ENCODE measurements at places on chromosomes 1 and 21.

DNA sequence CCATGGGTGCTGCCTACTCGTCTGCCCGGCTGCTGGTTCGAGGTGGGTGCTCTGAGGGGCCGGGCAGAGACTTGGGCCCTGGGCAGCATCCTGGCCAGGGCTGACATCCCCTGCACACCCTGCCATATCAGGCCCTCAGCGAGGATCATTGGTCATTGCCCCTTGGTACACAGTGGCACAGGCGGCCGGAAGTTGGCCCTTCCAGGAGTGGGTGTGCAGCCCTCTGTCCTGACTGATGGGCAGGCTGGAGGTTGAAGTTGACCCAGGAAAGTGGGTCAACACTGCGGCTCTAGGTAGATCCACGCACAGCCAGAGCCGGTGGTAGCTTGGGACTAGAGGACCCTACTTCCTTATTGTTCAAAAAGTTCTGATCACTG, 72.9 kb downstream of the TRIM11 start:
- no peak for DNase-seq

DNA sequence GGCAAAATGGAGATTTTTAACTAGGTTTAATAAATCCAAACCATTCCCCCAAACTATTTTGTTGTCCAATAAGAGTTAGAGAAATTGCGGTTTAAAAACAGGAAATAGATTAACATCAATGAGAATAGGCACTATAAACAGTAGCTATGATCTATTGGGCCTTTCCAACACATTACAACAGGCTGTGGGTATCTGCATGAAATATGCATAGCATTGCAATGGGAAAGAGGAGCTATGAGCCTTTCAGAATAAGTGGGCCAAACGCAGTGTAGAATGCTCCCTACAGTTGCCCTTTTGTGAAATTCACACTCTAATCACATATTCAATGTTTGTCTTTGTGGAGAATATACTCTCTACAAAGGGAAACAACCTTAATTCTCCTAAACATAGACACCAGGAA, 305.5 kb upstream of the PRMT6 start:
- no peak for DNase-seq

DNA sequence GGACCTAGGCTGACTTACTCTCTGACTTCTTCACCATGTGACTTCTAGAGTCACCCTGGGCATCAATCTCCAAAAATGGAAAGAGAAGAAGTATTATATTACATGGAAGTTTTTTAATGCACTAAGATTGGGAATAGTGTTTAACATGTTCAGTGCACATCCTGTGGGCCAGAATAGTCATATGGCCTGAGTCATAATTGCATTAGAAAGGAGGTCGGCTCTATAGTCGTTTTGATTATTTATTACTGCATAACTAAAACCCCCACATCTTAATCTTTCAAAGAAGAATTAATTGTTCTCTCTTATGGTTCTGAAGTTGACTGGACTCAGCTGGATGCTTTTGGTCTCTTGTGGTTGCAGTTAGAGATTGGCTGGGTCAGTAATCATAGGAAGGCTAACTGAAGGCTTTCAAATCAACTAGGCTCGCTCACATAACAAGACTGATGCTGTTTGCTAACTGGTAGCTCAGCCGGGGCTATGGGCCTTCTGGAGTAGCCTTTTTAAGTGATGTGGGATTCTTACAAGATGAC, 810.6 kb upstream of the ADGRL4 start:
- DNase-seq, result no peak

DNA sequence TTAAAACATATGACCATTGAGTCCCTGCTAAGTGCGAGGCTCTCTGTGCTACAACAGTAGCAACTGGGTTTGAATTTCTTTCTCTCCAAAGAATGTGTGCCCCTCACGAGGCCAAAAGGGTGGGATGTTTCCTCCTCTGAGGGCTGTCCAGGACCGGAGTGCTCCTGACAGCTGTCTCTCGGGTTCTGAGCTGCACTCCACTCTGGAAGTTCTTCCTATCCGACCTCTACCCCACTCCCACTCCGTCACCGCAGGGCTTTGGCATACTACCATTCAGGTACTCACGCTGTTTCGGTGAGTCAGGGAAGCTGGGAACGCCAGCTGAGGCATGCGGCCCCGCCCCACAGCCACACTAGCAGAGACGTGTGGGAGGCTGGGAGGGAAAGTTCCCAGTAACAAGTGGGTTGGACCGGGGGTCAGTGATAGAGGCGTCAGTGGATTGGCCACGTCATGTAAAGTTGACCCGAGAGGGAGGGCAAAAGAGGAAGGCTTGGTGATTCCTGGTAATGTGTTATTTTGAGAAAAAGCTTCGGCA, 705 bp upstream of the SLC50A1 start:
- DNase-seq, result peak; percentile 37

GRCh38 chr1:107414550-107414949, 273.7 kb downstream of the NTNG1 start:
- no peak for DNase-seq
